ENCODE measurements at places on chromosomes 3 and 15.

GRCh38 chr3:78066287-78066686 is 1026.4 kb downstream of the ROBO2 start:
- DNase-seq = no peak

DNA sequence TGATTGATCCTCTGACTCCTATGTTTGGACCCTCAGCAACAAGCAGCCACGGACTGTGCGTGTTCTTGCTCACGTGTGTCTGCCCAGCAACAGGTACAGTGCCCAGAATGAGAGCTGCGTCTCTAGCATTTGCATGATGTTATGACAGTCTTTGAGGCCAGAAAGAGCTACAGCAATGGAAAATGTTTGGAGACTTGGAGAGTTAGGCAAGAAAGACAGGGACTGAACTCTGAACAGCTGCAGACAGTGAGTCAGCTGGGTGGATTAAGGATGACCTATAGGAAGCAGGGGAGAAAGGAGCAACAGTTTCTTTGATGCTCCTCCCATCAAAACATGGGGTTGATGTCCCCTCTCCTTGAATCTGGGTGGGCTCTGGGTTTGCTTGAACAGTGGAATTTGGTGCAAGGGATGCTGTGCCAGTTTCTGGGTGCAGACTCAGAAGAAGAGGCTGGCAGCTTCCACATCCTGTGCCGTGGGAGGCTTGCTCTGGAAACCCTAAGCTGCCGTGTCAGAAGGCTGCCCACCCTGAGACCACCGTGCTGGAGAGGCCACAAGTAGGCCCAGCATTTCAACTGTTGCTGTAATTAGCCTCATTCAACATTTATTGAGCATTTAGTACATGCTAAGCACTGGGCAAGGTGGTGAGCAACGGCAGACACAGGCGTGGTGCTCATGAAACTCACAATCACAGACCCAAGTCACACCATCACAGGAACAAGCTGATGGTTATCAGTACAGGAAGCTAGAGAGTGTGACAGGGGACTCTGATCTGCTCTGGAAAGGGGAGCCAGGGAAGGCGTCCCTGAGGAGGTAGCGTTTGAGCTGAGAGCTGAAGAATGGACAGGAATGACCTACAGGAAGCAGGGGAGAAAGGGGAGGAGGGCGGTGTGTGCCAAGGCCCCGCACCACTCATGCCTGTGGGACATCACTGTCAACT is 21.7 kb downstream of the CCR9 start:
- DNase-seq = peak; percentile 48

DNA sequence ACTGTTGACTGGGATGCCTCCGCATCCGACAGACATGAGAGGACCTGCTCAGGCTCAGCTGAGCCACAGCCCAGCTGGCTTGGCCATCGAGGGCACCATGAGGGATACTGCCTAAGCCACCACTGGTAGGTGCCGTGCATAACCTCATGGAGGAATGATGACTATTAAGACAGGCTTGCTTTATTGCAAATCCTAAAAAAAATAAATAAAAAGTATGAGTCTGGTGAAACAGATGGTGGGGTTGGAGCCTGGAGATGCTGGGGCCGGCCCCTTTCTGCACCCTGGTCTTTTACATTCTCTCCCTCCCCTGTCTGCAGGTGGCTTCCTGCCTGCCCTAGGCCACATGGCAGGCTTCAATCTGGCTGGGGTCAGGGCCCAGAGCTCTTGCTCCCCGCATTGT is 24.0 kb upstream of the RAD18 start:
- no peak for DNase-seq

GRCh38 chr3:45140141-45140769 is 5.9 kb downstream of the CDCP1 start:
- no peak for DNase-seq

DNA sequence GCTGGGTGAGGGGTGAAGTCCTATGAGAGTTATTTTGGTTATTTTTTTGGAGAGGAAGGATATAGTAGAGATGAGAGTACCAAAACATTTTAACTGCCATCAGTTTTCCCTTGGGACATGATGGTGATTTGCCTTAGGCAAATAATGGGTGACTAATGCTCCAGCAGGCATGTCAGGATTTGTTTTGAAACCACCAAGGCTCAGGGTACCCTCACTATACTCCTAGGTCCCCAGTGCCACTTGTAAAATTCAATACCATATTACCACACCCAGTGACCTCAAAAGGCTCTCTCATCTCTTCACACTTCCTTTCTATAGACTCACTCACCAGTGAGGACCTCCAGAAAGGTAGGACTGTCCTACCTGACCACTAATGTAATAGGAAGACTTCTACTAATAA is 83.6 kb downstream of the WDR72 start:
- DNase-seq = no peak

GRCh38 chr3:97670952-97671351 is 93.6 kb upstream of the ARL6 start:
- no peak for DNase-seq

GRCh38 chr3:133055339-133055738 is 17.1 kb downstream of the TMEM108 start:
- DNase-seq = no peak

DNA sequence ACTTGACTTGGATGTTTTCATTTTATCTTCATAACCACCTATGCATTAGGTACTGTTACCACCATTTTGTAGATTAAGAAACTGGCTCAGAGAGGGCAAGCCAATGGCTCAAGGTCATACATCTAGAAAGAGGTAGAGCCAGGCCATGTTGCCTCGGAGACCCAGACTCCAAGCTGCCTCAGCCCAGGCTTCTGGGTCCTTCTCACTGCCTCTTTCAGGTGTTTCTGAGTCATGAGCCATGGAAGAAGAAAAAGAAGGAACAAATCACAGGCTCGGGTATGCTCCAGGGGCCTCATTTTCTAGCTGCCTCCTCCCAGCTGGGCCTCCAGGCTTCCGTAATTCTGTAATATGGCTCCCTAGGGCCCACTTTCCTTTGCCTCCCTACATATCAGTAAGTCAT is 226.5 kb upstream of the TOPAZ1 start:
- no peak for DNase-seq

All from CD4-positive, alpha-beta T cell treated with Interleukin-4 for 4 hours (primary cell).